ENCODE measurements at places on chromosomes 3 and 15.
A peak's percentile ranks its signal among the peaks of the same experiment; 100 is the strongest.

DNA sequence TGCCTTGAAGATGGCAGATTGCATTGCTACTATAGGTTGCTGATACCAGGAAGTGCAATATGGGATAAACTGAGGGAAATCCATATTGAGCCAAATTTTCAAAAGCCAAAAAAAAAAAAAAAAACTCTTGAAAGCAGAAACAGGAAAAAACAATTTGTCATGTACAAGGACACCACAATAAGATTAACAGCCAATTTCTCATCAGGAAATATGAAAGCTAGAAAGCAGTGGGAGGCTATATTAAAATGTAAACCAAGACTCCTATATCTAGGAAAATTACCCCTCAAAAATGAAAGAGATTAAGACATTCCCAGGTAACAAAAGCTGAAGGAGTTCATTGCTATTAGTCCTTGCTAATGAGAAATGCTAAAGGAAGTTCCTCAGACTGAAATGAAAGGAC lies 462.8 kb upstream of the DPH6 start:
- DNase-seq, result no peak

DNA sequence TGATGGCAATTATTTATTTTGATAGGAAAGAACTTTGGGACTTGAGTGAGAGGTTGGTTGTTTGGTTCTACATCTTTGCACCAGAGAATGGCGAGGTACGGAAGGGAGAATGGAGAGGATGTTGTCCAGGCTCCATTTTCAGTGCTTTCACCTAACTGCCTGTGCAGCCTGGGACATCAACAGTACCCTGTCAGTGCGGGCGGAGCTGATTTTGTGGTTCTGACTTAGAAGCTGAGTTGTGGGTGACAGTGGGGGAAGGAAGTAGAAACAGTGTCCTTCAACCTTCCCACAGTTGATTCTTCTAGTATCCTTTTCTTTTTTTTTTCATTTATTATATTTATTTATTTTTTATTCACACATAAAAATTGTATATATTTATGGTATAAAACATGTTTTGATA lies 95.3 kb downstream of the TIGIT start:
- DNase-seq, result peak; percentile 3

DNA sequence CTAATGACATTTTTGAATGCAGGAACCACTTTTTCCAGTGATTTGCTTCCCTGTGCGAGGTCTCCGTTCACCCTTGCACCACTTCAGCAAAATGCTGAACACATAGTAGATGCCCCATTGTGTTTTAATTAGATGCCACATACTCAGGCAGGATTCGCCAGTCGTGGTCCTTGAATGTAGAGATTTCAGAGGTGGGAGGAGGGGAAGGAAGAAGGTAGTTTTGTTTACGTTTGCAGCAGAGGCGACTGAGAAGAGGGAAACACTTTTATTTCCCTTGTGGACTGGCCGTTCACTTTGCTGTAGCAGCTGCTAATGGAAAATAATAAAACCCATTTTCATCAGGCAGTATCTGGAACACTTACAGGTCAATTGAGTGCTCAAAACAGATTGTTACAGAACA lies 262.8 kb upstream of the TBL1XR1 start:
- no peak for DNase-seq

DNA sequence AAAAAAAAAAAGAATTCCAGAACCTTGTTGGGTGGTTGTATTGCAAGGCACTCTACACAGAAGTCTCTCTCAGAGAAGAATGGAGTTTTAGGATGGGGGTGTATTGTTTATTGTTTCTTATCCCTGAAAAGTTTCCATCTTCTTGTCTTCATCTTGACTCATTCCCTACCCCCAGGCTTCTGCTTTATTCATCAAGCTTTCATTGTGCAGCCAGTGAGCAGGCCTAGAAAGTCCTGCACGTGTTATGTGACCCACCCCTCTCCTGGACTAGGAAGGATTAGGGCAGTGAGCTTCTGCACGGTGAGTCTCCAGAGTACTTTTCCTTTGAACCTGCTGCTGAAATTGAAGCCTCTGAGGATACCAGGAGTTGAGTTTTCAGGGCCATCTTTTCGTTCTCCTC lies 150.9 kb upstream of the IL12A start:
- DNase-seq, result no peak

GRCh38 chr3:108388136-108389132 lies 92.1 kb downstream of the HHLA2 start:
- DNase-seq, result no peak

GRCh38 chr15:79028411-79028964 lies 62.1 kb downstream of the RASGRF1 start:
- no peak for DNase-seq

GRCh38 chr15:52013151-52013791 lies 5.7 kb upstream of the MAPK6 start:
- no peak for DNase-seq

GRCh38 chr3:129070086-129070885 lies 9.7 kb downstream of the GP9 start:
- DNase-seq, result no peak

DNA sequence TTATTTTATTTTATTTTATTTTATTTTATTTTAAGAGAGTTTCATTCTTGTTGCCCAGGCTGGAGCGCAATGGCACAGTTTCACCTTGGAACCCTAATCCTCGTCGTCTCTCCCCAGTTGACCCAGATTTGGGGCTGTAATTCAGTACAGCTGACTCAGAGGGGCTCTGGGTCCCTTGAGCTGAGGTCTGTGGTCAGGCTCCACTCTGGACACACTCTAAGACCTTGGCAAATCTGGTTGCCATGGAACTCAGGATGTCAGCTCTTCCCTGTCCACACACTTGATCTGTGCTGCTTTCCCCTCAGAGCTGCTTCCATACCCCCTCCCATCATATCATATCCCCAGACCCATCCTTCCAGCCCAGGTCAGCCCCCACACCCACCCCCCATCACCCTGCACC lies 675 bp upstream of the CYP11A1 start:
- DNase-seq, result no peak

- no peak for DNase-seq
These were observed 73.9 kb upstream of the SLC24A5 start for GRCh38 chr15:48046813-48047438.

DNA sequence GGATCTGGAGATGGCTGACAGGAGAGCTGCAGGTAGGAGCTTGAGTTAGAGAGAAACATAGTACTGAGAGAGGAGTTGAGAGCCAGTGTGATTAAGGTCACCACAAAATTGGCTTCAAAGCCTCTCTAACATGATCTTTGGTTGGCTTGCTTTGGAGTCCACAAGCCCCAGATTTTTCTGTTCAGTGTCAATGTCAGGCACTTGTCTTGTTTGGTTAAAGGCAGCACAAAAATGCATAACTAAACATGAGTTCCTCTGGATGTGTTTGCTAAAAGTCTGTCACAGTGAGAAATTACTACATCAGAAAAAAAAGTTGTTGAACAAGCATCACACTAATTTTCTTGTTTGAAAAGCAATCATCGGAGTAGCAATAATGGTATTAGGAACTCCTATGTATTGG lies 440.5 kb downstream of the NTRK3 start:
- DNase-seq, result no peak

DNA sequence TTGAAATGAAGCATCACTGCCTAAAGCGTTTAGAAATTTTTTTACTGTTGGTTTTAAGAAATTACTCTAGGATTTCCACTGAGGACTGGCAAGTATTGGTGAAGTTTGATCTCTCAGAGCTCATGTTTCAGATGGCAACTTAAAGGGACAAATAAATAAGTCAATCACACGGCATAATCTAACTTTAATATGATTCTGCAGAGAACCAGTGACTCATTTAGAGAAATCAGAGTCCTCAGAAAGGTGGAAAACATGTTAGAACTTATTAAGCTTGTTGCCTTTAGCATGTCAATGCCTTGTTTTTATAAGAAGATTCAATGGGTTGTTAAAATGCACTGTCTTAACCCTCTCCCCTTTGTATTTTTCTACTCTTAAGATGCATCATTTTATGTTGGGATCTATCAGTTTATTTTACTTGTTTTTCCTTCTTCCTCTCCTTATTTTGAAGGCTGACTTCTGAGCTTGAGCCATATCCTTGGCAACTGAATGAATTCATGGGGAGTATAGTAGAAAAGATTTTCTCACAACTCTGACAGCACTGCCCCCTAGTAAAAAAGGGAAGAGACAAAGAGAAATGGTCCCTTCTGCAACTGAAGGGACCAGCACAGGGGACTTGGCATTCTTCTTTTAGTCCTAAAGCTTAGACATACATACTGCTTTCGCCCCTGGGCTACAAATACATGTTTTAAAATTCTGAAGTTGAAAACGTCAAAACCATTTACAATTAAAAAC lies 431.2 kb downstream of the LPP start:
- no peak for DNase-seq

GRCh38 chr15:56868170-56868569 lies 50.3 kb upstream of the TCF12 start:
- DNase-seq, result no peak

GRCh38 chr3:100760377-100760776 lies 51.1 kb downstream of the TFG start:
- DNase-seq, result no peak

- DNase-seq, result no peak
These were observed 185.5 kb downstream of the MBNL1 start for GRCh38 chr3:152454076-152454875.

DNA sequence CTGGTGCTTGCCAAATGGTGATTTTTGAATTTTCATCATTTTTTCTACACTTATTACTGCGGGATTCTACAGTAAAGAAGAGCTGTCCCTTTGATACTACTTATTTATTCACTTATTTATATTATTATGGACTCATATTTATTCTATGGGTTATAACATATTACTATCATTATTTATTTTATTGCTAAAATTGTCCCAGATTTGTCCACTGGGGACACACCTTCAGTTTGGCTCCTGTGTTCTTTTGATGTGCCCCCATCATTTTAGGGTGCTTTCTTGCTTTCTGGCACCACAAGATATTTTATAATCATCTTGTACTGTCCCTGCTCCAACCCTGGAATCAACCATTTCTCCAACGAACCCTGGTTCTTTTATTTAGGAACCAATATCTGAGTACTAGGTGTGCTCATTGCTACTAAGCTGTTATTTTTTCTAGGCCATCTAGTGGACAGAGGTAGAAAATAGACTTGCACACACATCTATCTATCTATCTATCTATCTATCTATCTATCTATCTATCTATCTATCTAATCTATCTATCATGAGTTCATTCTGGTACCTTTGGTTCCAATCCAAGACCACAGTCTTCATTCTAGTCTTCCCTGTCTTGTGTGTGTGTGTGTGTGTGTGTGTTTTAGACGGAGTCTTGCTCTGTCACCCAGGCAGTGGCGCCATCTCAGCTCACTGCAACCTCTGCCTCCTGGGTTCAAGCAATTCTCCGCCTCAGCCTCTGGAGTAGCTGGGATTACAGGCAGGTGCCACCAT lies 16.0 kb downstream of the SLC22A14 start:
- no peak for DNase-seq

DNA sequence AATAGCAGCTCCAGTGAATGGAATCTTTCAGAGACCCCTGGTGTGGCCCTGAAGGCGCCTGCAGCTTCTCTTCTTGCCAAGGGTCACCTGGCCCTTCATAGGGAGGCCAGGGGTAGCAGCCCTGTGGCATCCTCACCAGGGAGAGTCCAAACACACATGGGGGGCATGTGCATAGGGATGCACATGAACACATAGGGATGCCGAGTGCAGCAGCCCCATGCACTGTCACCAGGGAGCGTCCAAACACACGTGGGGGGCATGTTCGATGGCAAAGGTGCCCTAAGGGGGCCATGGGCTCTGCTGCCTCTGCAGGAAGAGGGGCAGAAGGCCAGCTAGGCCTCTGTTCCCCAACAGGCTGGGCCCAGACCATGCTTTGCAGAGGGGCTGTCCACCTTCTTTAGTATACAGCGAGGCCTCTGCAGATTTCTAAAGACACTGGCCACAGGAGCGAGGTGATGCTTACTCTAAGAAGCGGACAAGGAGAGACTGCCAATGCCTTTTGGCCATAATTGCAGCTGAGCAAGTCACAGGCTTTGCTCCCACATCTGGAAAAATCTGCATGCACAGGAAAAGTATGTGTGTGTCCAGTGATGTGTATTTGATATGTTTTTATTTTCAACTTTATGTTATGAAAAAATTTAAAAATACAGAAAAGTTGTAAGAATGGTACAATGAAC lies 21.0 kb downstream of the ANAPC13 start:
- DNase-seq, result no peak

DNA sequence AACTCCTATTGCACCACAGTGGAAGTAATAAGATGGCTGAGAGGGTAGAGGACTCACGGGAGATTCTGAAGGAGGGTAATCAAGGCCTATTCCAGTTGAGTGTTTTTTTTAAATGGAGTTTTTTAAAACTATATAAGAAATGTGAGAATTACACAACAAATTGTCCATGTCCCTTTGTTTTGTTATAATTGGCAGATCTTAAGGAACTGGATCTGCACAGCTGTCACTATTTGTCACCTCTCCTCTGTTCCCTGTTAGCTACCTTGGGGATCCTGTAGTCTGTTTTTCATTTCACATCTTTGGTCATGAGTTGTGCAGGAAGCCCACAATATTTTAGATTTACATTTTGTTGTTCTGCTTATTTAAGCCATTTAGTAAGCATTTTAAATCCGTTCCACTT lies 77.3 kb upstream of the TSPAN3 start:
- no peak for DNase-seq

- DNase-seq, result no peak
These were observed 18.8 kb downstream of the ATP11B start for GRCh38 chr3:182812123-182812522.

- DNase-seq, result no peak
These were observed 44.2 kb upstream of the ZBTB38 start for GRCh38 chr3:141323936-141324704.

GRCh38 chr15:80945605-80946004 lies 44.0 kb downstream of the MESD start:
- no peak for DNase-seq

GRCh38 chr3:119175872-119176756 lies 2.7 kb downstream of the UPK1B start:
- no peak for DNase-seq

DNA sequence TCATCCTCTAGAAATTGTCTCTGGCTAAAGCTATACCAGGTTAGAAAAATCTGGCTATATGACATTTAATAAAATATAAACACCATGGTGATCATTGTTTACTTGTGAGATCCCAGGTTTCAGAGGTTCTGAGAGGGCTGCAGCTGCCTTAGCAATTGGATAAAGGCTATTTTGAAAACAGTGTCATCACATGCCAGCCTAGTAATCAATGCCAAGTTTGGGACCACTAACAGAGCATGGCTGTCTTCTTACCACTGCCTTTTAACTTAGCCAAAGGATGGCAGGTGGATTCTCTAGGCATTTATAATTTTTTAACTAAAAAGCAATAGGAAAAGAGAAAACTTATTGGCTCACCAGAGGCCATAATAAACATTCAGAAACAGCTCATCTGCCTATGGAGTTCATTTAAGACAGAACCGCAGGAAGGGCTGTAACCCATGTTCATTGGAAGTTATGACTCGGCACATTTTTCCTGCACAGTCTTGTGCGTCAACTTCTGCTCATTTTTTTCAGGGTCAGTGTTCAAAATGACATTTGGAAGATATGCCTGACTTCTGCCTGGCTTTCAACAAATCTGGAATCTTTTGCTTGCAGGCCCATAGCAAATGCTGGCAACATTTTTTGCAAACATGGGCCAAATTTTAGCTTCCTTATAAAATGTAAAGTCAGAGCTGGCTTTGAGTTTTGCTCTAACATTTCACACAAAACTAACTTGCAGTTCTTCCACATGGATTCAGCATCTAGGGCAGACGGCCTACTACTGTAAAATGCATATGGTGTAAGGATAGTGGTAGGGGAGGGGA lies 476.0 kb upstream of the TBL1XR1 start:
- no peak for DNase-seq

GRCh38 chr3:107942244-107942643 lies 148.6 kb downstream of the CD47 start:
- DNase-seq, result no peak

All from activated T-cell treated with anti-CD3 and anti-CD28 coated beads for 1 hour (primary cell).